ENCODE measurements at places on chromosomes 7 and 10. TPM values are rescaled to one million over a fixed set of nuclear protein-coding genes. Genes with fewer than 3 reads are reported as not detected.

SLC12A9 gene
- total RNA-seq, result 36.6 TPM

BBS9 gene
- 11.1 TPM for total RNA-seq

RBM20 gene
- under 0.01 TPM for total RNA-seq

CAPZA2 gene
- total RNA-seq, result 272 TPM

SORBS1 gene
- total RNA-seq, result 1.1 TPM

PPP1R3A gene
- total RNA-seq, result not detected

SPDYE6 gene
- total RNA-seq, result 0.33 TPM

ADIRF gene
- 11.4 TPM for total RNA-seq

POLR1F gene
- 32.2 TPM for total RNA-seq

All from vein endothelial cell (primary cell).